ENCODE measurements at places on chromosomes 5 and 9.

DNA sequence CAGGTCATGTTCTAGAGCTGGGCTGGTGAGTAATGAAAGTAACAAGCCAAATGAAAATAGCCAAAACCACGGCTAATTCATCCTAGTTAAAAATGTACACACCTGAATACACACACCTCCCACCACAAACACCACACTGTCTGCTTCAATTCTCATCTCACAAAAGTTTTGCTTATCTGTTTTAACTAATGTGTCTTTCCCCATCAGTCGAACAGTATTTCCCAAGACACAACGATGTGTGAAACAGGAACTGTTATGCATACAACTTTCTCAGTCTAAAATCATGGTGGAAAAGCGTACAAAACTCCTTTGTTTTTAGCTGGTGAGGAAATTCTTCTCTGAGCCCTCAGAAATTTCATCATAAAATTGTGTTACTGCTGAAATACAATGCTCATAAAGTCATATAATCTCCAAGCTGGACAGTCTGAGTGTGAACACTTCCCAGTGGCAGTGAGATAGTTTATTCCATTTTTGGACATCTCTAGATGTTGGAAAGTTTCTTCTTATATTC, 242.4 kb downstream of the EFNA5 start:
- no peak for DNase-seq

DNA sequence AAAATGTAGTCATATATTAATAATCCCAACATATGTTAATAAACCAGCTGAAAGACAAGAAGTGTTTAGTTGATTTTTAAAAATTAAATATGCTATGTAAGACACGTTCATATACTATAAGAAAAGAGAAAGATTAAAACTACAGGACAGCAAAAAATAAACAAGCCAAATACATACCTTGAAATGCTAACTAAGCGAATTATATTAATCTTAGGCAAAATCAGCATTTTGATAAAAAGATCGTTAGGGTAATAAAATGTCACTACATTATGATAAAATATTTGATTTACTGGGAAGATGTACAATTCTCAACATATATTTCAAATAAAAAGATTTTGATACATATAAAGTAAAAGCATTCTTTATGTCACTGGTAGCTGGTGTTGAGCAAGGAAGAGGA, 938.3 kb downstream of the PTPRD start:
- no peak for DNase-seq

DNA sequence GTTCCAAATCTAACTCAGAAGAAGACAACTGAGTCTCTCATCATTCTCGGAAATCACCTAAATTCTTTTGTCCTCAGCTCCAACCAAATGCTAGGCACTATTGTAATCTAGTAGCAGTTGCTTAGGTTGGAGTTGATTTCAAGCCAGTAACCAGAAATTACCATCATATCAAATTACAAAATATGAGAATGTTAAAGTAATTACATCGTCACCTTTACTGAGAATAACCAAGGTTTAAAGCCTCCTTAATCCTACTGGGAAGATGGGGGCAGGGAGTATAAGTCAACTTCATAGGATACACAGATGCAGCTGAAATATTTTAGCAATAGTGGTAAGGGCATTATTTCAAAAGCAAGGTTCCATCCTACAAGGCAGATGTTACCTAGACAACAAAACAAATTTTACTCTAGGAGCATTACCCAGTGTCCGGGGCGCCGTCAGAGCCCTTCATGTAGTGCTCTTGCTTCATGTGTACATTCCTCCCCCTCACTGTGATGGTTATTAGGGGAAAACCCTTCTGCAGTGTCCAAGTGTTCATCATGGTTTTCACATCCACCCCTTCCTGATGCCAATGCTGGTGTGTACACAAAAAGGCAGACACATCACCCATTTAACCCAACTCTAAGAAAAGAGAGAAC, 19.5 kb downstream of the ERAP1 start:
- DNase-seq, result no peak

DNA sequence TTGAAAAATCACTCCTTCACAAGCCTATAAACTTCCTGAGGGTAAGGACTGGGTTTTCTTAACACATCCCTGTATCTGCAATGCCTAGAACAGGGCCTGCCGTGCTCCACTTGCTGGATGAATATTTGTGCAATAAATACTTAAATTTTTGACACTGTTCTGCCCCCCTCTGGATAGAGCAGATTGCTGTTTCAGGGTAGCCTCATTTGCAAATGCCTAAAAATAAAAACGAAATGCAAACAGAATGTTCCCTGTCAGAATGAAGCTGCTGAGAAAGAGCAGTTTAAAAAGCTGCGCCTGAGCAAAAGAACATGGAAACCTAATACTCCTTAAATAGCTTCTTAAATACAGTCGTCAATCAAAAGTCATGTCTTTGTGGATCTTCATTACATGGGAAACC, 385.3 kb downstream of the PRELID2 start:
- DNase-seq, result no peak

DNA sequence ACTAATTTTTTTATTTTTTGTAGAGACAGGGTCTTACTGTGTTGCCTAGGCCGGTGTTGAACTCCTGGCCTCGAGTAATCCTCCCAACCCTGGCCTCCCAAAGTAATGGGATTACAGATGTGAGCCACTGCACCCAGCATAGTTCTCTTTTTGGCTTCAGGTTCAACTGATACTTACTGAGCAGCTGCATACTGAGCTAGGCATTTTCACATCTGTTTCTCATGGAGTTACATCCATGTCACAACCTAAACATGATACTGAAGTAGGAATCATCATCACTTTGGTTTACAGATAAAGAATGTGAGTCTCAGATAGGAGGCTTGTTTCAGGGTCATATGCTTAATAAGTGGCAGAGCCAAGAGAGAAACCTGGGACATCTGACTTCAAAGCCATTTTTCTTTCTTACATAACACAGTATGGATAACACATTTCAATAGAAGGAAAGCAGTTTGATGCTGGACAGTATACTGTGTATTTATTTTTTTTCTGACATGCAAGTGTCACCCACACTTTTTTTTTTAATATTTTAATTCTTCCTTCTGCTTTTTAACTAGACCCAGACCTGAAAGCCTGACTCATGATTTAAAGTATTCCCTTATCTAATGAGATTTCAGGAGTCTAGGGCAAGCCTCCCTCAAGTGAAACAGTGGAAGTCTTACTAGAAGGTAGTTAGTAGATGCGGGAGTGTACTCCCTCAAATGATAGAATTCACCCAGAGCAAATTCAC, 90.8 kb downstream of the HACD4 start:
- DNase-seq, result no peak

DNA sequence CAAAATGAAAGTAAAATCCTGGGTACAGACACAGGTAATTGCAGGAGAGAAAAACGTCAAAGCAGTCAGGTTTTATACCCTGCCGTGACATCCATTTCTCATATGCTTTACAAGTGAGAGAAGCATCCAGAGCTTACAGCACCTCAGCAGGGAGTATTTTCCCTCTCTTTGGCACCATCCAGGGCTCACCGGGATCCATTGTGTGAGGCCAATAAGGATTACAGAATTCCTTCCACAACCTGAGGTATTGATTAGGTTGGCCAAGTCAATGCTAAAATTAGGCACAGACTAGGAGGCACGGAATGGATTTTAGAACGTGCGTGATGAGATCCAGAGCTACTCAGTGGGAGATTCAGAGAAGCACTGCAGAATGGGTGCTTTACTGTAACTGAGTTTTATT, 296.6 kb downstream of the FBXL7 start:
- no peak for DNase-seq

GRCh38 chr5:55037890-55038289, 13.8 kb downstream of the GZMK start:
- no peak for DNase-seq

DNA sequence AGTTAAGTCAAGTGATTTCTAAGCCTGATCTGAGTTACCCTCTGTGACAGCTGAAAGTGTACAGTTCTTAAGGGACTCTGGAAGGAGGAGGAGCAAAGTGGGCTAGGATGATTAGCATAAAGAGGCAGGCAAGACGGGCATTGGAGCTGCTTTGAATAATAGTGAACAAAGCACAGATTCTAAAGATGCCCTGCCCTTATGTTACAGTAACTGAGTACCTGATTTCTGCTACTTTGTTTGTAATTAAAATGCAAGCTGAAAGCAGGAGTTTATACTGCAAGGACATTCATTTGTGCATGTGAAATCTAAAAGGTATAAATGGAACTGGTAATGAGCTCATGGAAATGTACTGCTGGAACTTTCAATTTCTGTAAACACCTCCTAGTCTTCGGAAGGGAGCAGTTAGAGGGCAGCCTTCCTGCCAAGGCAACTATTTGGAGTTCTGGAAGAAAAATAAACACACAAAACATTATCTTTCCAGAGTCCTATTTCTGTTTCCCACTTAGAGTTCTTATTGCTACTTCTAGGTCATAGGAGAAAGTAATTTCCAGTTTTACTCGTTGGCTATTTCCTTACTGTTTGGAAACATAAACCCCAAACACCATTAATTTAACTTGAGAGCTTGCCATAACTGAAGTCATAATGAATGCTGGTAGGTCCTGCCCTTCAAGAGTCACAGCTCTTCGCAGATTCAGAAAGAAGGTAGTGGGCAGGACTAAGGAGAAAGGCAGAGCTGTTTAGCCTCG, at the start of gene RANBP3L:
RANBP3L (minus strand) TSS at position 45 of the 746 bp plus-strand sequence. CDS start 486 bp downstream, outside the sequence.
- no peak for DNase-seq

DNA sequence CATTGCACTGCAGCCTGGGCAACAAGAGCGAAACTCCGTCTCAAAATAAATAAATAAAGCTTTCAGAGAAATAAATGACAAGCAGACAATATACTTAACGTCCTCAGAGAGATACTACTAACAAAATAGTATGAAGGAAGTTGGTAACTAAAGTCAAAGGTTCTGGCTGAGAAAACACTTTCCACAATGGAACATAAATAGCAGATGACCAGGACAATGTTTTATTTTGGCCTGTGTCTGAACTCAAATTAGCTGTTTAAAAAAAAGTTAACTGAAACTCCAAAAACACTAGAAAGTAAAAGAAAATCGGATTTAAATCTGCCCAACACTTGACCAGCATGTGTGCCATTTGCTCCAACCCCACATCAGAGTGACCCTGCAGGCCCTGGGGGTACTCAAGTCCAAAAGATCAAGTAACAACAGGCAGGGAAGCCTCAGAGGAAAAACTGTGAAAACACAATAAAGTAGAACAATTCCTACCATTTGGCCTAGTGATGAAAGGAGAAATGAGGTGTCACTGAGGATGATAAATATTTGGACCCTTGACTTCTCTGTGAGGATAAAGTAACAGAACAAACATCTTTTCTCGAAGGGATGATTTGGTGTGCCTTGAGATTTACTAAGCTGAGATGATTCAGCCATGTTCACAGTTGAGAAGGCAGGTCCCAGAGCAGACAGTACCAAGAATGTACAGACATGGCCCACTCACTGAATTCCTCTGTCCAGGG, 47.7 kb downstream of the LHFPL2 start:
- peak; percentile 93 for DNase-seq

DNA sequence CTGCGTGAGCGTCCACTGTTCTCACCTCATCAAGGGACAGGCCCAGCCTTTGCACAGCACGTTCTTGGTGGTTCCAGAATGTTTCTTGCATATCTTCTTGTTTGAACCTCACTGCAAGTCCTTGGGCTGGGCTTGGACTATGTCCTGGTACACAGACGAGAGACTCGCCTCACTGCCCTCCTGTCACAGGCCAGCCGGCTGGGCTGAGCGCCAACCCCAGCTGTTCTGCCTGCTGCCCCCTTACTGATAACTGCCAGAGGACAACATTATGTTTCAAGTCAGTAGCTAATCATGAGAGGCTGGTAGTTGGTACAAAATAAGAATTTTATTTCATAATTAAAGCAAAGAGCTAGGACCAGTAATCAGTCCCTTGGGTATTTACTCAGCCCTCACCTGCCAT, 52.8 kb upstream of the LRRTM2 start:
- DNase-seq, result peak; percentile 9

DNA sequence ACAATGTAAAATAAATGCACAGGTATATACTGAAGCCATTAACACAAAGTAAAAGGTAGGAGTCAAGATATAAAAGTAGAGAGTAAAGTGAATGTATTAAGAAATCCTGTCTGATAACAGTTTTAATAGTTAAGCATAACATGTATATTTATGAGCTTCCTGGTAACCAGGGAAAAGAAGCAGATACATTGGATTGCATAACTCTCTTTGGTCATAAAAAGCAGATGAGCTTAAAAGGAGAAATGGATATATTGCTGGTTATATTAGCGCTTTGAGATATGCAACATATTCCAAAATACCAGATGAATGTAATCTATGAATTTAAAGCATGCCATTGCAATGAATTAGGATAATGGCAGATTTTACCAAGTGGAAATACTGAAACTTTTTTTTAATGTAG, 6.2 kb upstream of the TNFSF8 start:
- DNase-seq, result no peak

- no peak for DNase-seq
Observed at GRCh38 chr9:33125461-33125860, 41.7 kb downstream of the B4GALT1 start.

DNA sequence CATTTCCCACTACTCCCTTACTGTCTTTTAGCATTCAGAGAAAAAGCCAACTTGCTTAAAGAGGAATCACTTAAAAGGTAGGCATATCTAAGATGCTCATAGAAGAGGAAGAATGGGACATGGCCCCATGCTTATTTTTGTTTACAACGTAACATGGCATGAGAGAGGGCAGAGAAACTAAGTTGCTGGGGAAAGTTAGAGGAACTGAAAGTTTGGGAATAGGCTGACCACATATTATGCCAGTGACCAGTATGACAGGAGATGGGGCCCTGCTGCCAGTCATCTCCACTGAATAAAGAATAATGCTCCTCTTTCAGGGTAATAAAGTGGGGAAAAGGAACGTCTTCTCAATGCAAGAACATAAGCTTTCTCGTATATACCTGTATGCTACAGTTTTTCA, 1.9 kb downstream of the PLPP6 start:
- no peak for DNase-seq

DNA sequence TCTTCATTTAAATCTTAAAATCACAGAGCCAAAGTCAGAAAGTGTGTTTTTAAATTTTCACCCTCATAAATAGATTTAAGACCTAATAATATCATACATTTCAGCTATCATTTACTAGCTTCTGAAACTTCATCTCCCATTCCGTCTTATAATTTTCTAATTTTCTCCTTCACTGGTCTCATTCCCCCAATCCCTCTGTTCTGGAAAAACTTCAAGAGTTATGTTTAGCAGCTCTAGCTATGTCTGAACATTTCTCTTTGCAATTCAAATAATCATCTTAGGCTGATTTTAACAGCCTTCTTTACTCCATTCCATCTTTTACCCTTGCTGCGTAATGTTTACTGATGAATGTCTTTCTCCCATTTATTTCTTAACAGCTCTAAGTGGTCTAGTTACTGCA, 192.4 kb downstream of the SLF1 start:
- DNase-seq, result no peak

DNA sequence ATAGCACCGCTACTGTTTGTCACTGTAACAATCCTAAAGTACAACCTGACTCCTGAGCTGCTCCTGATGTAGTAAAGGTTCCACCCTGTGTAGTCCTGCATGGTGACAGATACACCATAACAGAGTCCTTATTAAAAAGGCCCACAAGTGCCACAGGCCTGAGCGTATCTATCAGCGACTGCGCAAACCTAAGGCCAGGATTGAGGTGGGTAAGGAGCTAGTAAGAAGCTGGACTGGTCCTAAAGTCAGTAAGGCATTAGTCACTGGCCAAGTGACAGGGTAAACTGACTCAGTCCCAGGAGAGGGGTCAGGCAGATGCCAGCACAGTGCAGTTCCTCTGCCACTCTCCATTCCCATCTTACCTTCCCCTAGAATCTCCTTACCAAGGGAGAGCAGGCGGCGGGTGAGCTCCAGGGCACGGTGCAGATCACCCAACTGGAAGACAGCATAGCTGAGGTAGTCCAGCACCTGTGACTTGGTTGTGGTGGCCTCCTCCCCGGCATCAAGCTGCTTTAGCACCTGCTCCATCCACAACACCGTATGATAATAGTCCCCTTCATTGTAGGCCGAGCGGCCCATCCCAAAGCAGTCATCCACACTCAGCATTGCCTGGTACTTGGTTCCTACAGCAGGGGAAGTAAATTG, 17.6 kb downstream of the P4HA2 start:
- no peak for DNase-seq
